Type B pancreatic cell (in vitro differentiated cells): ENCODE measurements at places on chromosomes 6 and 20. TPM values are rescaled to one million over a fixed set of nuclear protein-coding genes. Genes with fewer than 3 reads are reported as not detected.

RRAGD gene
- total RNA-seq: 18.0 and 19.7 TPM in 2 replicates

GRCh38 chr6:73079611-73079955 is 145.7 kb downstream of the KHDC1L start:
- H3K4me3 ChIP-seq: no peak overlapping the region
- no peaks in the 10 kb centered on the region for H3K27me3 ChIP-seq
- H3K27ac ChIP-seq: no peak overlapping the region
- peaks cover 8% of the 10 kb centered on the region for H3K4me1 ChIP-seq
- no peak for DNase-seq
- H3K36me3 ChIP-seq: no peaks in the 10 kb centered on the region

DNA sequence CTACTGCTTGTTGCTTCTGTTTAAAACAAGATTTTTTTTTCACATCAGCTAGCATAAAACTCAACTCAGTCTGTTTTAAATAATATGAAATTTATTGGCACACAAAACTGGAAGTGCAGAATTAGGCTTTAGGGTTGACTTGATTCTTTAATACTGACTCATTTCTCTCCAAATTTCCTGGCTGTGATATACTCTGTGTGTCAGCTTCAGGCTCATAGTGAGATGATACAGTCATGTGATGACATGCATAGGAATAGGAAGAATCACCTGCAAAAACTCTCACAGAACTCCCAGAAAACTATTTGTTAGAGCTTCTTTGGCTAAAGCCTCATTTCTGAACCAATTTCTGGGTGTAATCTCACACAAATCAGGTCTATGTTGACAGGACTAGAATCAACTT is 1068.0 kb upstream of the EPHA7 start:
- H3K4me1 ChIP-seq: no peaks in the 10 kb centered on the region
- no peak for DNase-seq
- H3K27me3 ChIP-seq: no peaks in the 10 kb centered on the region
- no peak overlapping the region for H3K27ac ChIP-seq
- H3K36me3 ChIP-seq: no peaks in the 10 kb centered on the region
- no peak overlapping the region for H3K4me3 ChIP-seq

GRCh38 chr6:131116755-131117360 is 18.4 kb upstream of the AKAP7 start:
- no peaks in the 10 kb centered on the region for H3K4me1 ChIP-seq
- no peak overlapping the region for H3K27ac ChIP-seq
- no peaks in the 10 kb centered on the region for H3K27me3 ChIP-seq
